ENCODE measurements at places on chromosomes 2 and 18.

- DNase-seq = no peak
Measured at GRCh38 chr18:29962579-29962978, 1080.0 kb downstream of the DSC3 start.

- DNase-seq = no peak
Measured at GRCh38 chr2:45881970-45882581, 230.6 kb downstream of the PRKCE start.

DNA sequence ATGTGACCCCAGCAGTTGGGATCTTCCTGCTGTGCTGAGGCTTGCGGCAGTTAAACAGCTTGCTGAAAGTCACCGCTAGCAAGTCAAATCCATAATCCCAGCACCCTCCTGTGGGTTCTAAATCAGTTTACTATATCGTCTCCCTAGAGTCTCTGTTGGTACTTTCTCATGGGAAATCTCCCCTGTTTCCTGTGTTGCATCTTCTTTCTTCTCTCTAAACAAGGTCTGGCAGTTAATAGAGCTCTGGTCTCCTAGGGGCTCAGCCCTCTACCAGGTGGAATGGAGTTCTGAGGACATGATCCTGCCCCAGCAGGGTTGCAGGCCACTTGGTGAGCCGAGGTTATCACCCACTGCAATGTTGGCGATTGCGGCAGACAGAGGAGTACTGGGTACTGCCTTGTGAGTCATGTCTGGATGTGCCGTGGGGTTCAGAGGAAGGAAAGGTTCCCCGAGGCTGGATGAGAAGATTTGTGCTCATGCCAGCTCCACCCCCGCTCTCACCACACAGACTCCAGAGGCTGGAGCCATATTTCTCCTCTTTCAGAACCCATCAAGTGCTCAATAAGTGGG lies 59.4 kb upstream of the SIX2 start:
- DNase-seq = no peak

- DNase-seq = no peak
Measured at GRCh38 chr2:152015552-152015951, 83.3 kb downstream of the CACNB4 start.

GRCh38 chr2:240575101-240575965 lies 7.0 kb downstream of the RNPEPL1 start:
- DNase-seq = no peak

DNA sequence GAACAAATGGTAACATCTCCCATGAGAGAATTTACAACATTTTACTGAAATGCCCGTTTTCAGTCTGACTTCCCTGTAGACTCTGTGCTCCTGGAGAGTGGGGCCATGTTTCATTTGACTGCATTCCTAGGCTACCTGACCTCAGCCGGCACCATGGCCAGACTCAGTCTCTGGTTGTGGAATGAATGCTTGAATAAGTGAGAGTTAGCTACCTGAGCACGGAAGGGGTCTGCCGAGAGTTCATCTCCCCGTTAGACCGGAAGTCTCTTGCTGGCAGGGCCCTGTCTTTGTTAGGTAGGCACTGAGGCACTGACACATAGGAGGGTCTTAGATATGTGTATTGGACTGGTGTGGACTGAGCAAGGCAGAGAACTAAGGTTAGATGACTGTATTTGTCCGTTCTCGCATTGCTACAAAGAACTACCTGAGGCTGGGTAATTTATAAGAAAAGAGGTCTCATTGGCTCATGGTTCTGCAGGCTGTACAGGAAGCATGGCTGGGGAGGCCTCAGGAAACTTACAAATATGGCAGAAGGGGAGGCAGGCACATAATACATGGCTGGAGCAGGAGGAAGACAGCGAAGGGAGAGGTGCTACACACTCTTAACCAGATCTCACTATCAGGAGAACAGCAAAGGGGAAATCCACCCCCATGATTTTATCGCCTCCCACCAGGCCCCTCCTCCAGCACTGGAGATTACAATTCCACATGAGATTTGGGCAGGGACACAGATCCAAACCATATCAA lies 271.2 kb downstream of the GLI2 start:
- DNase-seq = no peak

DNA sequence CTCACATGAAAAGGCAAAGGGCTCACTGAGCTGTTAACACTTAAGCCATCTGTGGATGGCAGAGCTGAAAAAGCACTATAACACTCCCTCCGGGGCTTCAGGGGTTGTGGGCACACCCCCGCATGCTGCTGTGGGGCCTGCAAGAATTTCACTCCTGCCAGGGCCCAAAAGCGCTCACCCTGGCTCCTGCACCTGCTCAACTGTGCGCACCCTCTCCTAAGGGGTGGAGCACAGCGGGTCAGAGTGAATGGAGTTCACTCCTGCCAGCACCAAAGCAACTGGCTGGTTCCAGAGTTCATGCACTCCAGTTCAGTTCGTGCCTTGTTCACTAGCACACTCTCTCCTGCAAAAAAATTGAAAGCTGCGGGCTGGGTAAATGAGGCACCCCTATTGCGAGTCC lies 814.2 kb upstream of the SLC39A10 start:
- DNase-seq = no peak

Measured in NCI-H1417 treated with DMSO at 0.1 percent for 48 hours (cell line).